GM13977 (cell line): ENCODE measurements at places on chromosomes 2 and 18.

DNA sequence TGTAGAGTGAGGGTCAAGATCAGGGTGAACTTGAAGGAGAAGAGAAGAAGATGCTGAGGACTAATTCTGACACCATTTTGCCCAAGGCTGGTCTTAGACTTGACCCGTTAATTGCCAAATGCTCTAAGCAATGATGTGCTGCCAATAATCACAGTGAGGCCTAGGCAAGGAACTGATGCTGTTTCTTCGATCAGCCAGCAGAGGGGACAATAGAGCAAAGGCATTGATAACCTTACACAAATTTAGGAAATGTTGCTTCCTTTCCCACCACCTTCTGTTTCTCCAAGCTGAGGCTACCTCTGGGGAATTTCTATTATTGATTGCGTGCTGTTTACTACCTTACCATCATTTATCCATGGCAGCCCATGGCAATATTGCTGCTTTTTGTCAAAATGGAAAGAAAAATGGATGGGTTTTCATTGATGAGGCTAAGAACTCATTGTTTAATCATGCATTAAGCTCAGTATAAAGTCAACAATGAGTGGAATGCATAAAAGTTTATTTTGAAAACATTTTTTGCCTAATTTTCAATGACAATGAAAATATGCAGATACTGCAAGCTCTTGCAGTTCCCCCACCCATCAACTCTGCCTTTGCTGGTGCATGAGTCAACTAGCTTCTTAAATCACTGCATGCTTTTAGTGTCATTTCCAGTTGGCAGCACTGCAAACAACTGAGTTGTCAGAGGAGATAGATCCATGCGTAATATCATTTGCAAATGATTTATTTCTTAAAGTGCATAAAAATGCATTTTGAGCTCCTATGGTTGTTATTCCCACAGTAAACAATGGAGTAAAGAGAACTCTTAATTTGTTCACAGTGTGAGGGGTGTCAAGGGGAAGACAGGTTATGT, 116.4 kb upstream of the NYAP2 start:
- DNase-seq, result peak; percentile 25

GRCh38 chr2:165427686-165428085, 41.8 kb upstream of the CSRNP3 start:
- no peak for DNase-seq

- peak; percentile 68 for DNase-seq
Observed at GRCh38 chr2:169131587-169132512, 62.5 kb downstream of the DHRS9 start.

- no peak for DNase-seq
Observed at GRCh38 chr2:70474256-70474848, 79.3 kb downstream of the TGFA start.

DNA sequence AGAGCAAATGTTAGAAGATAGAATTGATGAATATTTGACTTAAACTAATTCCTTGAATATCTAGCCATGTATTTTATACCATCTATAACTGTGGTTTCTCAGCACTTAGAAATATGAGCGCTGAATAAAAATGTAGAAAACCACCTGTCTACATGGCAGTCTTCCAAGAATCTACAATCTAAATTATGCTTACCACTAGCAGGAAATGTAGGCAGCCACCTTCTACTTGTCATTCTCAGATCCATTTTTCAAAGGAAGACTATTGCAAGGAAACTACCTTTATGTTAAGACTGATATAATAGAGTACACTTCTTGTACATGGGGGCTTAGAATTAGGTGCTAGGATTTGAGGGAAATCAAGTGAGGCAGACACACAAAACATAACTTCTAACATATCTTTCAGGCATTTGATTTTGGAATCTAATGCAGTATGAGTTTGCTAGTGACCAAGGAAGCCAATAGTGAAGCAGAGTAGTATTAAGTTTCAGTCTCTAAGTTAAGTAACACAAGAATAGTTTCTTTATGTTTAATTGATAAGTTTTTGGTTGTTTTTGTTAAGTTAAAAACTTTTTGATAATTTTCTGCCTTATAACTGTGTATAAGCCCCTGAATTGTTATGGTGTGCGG, 175.9 kb upstream of the ITGA4 start:
- no peak for DNase-seq

DNA sequence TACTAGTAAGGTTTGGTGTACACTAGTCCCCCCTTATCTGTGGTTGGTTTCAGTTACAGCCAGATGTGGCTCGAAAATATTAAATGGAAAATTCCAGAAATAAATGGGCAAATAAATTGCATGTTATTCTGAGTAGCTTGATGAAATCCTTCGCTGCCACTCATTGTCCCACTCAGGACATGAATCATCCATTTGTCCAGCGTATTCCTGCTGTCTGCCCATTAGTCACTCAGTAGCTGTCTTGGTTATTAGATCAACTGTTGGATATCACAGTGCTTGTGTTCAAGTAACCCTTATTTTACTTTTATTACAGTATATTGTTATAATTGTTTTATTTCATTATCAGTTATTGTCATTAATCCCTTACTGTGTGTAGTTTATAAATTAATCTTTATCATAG, 21.7 kb downstream of the ZDBF2 start:
- no peak for DNase-seq

DNA sequence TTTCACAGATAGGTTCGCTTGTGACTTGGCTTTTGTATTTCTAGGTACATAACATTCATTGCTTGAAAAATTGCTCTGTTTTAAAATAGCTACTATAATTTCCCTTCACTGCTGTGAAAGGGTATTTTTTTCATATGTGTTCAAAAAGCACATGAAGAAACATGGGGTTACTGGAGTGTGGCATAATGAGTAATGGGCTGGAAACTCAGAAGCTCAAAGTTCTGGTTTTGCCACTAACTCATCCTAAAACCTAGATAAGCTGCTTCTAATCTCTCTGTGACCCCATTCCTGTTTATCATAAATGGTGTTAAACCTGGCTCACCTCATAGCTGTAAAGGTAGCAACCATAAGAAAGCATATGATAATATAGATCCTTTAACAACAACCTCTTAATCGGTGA, 319.3 kb downstream of the PTPRM start:
- DNase-seq, result no peak

DNA sequence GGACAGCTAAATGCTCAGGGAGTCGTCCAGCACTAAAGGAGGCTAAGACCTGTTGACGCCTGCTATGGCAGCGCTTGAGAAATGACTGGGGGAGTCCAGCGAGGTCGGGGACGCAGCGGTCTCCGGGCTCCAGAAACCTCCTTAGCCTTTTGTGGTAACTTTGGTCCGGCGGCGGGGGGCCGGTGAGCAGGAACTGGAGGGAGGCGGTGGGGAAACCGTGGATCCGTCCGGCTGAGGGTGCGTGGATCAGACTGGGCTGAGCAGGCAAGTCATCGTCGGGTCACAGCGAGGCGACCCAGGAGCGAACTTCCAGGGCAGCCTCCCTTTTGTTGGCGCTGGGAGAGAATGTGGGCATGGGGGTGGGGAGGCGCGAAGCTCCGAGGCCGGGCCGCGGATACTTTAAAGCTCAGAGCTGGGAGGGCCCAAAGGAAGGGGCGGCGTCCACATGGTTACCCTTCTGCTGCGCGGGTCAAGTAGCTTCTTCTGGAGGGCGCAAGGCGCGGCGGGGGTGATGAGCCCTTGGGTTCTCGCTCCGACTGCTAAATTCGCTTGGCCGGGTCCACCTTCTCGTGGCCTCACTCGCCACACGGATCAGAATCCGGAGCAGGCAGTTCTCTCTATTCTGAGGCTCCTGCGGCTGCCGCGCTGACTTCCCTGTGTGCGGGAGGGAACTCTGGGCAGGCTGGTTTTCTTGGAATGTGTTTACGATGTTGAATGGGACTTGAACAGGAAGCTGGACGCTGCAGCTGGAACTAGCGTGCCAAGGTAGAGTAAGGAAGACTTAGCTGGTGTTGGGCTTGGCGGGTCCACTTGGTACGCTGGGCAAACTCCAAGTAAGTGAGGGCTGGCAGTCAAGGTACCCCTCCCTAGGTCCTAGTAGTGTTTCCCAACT, 920 bp downstream of the GULP1 start:
- no peak for DNase-seq

GRCh38 chr2:46273919-46274318, 23.3 kb upstream of the EPAS1 start:
- DNase-seq, result no peak

DNA sequence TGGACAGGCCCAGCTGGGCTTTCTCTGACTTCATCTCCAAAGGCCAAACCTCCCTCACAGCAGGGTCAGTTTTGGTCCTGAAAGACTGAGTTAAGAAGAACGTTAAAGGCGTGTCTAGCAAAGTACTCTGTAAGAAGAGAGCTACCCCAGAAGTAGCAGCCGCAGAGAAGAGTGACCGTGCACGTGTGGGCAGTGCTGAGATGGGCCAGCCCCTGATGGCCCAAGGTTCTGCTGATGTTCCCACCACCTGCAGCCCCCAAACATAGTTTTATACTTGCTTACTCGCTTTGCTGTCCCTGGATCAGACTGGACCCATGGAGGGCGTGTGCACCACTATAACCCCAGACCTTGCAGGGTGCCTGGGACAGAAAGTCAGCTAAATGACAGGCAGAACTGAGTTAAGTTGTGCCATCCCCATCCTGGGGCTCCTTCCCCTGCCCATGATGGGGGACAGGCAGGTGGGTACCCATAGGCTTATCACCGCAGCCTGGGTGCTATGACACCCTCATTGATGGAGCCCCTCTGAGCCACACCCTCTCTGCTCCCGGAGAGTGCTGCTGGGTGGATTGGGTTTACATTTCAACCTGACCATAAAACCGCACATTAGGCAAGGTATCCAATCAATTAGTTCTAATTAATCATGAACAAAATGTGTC, 367.3 kb upstream of the HS6ST1 start:
- peak; percentile 3 for DNase-seq

- DNase-seq, result no peak
Observed at GRCh38 chr2:160293391-160294091, 93.5 kb upstream of the ITGB6 start.

- no peak for DNase-seq
Observed at GRCh38 chr18:3246635-3247239, 864 bp upstream of the MYL12A start.

GRCh38 chr2:177572236-177572671, 179.7 kb downstream of the AGPS start:
- no peak for DNase-seq

- no peak for DNase-seq
Observed at GRCh38 chr2:65608466-65608865, 176.1 kb upstream of the SPRED2 start.

DNA sequence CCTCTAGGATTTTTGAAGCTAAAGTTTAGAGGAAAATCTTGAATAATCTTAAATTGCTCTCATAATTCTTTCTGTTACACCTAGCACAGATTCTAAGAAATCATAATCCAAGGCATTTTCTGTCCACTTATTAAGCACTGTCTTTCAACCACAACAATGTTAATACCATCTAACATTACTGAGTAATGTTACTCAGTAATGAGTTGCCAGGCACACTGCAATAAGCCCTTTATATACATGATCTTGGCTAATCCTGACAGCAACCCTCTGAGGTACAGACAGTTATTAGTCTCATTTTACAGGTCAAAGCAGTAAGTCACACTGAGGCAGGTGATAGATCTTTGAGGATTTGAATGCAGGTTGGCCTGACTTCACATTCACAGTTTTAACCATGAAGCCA, 291.9 kb downstream of the ALK start:
- no peak for DNase-seq

DNA sequence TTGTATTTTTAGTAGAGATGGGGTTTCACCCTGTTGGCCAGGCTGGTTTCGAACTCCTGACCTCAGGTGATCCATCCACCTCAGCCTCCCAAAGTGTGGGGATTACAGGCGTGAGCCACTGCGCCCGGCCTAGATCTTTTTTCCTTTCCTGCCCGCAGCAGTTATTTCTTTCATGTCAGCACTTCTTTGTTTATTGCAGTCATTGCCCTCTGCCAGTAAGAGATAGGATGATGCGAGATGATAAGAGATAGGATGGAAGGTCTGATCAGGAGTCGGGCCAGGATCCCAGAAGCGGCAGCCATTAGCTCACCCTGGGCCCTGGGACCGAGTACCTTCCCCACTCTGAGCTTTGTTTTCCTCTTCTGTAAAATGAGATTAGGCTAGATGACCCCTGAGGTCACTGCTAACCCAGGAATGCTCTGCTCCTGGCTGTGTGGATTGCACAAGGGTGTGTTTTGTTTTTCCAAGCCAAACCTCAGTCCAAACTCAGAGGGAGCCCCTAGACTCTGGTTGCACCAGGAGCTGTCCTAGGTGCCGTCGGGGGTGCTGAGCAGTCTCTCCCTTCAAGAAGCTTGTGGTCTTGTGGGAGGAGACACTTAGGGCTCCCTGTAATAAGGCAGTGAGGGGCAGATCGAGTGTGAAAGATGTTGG, 63.3 kb downstream of the LPIN1 start:
- DNase-seq, result no peak

DNA sequence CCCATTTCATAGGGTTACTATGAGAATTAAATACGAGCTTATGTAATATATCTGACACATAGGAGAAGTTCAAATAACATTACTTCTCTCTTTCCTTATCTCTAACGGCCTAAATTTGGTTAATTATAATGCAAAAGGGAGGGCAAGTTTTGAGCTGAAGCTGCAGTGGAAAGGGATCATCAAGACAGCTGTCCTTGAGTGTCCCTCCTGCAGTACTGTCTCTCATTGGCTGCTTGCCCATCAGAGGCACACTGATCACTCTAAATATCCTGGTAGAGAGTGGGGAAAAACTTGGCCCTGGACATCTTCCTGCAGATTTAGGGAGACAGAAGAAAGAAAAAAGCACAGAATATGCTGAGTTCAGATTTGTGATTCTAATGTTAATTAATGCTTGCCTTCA, 186.0 kb downstream of the CAMKMT start:
- DNase-seq, result no peak

- DNase-seq, result no peak
Observed at GRCh38 chr2:195038153-195038552, 618.9 kb upstream of the SLC39A10 start.

GRCh38 chr18:26479681-26480079, 68.7 kb downstream of the KCTD1 start:
- no peak for DNase-seq

GRCh38 chr2:72133721-72134407, 13.8 kb downstream of the CYP26B1 start:
- no peak for DNase-seq

DNA sequence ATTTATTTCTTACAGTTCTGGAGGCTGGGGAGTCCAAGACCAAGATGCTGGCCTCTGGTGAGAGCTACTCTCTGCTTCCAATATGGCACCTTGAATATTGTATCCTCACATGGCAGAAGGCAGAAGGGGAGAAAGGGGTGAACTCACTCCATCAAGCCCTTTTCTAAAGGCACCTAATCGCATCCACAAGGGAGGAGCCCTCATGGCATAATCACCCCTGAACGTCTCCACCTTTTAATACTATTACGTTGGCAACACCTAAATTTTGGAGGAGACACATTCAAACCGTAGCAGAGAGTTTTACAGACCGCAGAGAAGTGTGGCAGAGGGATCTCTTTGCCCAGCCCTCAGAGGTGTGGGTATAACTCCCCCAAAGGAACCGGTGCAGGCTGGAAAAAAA, 142.6 kb upstream of the BCL2L11 start:
- no peak for DNase-seq
